Activated naive CD8-positive, alpha-beta T cell treated with anti-CD3 and anti-CD28 coated beads, Interleukin-2, amount 50 U/mL, for 24 hours (primary cell): ENCODE measurements at places on chromosomes 5 and 9.

DNA sequence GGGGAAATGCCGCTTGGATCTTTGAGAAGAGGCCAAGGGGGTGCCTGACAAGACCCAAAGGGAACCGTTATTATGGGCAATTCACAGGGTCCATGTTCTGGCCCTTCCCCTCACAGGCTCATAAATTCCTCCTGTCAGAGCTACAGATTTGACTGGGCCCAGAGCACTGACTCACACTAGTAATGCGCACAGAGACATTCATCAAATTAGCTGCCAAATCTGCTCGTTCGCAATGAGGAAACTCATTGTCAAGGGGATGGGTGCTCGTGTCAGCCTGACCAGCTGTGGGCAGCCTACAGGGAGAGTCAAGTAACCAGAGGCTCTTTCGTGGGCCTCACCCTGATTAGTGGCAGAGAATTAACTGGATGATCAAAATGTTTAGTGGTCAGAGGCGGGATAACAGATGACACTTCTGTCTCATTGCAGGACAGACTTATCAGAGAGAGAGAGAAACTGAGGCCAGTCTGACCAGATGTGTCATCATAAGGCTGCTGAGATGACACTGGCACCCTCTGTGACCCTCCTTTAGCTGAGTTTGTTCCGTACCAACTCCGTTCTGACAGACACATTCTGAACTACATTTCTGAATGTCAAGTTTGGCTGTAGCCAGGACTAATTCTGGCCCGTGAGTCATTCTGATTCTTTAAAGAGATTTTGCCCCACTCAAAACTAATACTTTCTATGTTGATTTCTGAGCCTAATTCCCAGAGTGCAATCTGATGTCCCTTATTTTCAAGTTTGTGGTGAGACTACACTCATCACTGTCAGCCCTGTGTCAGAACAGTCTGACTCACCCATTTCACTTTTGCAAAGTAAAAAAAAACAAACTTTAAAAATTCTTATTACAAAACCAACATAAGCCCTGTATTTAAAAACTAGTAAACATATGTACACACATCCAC is 377.1 kb downstream of the ACTL7B start:
- H3K4me3 ChIP-seq, result no peak overlapping the region
- H3K36me3 ChIP-seq, result no peaks in the 10 kb centered on the region
- no peaks in the 10 kb centered on the region for H3K4me1 ChIP-seq
- DNase-seq, result no peak

- H3K27ac ChIP-seq, result peak overlapping the region; percentile 33
- H3K27me3 ChIP-seq, result no peaks in the 10 kb centered on the region
- H3K4me1 ChIP-seq, result peaks cover 29% of the 10 kb centered on the region
Observed at GRCh38 chr9:112094948-112095681, 80.0 kb downstream of the SUSD1 start.

DNA sequence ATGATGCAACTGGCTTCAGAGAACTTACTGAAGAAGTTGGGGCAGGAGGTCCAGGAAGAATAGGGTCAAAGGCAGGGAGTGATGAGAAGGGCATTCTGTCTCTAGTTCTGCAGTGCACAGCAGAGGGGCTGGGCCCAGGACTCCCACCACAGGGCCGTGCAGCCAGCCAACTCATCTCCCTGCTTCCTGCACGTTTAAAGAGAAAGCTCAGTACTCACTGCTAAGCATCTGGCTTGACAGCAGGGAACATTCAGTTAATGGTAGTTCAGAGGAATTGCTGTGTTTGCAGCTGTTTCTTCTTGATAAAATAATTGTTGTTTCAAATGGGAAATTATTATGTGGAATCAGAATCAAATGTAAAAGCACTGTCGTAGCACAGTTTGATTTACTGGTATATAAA is 25.6 kb upstream of the SCAMP1 start:
- DNase-seq, result no peak
- no peak overlapping the region for H3K4me3 ChIP-seq
- no peak overlapping the region for H3K27ac ChIP-seq
- peaks cover 18% of the 10 kb centered on the region for H3K27me3 ChIP-seq
- H3K4me1 ChIP-seq, result no peaks in the 10 kb centered on the region
- peaks cover 7% of the 10 kb centered on the region for H3K36me3 ChIP-seq

DNA sequence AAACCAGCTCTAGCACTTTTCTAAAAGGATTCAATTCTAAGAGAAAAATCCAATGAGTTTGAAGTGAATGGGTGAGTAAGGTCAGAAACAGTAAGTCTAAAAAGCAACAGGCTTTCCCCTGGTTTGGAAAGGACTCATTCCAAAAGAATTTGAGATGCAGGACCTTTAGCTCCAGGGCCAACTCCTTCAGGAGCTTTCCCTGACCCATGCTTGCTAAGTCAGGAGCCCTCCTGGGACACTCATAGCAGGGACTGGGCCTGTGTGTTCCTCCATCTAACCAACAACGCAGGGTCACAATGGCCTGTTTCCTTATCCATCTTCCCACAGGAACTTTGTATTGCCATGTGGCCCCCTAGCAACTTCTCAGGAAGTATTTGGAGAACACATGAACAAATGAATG is 198.8 kb downstream of the FRMD3 start:
- H3K4me3 ChIP-seq, result no peak overlapping the region
- no peak overlapping the region for H3K27ac ChIP-seq
- no peak for DNase-seq

DNA sequence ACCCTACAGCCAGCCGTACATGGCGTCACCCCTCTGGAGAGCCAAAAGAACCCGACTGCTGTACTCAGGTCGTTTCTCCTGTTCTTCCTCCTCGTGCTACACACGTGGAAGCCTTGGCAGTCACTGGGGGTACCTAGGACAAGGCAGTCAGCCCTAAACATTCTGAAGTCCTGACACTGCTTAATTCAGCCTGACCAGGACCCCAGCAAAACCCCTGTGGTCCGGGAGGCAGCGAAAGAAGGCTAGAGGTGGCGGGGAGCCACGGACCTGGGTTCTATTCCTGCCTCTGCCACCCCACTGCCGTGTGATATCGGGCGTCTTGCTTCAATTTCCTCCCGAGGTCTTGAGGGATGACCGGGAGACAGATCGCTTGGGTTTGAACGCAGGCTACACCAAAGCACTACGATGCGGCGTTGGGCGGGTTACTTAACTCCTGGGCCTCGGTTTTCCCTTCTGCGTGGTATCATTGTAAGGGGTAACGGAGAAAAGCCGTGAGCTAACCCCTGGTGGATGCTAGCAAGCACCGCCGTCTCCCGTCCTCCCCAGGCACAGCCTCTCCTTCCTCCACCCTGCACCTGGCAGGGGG is 429 bp upstream of the ARL10 start:
- no peak for DNase-seq
- peak overlapping the region; percentile 77 for H3K27ac ChIP-seq
- no peaks in the 10 kb centered on the region for H3K27me3 ChIP-seq
- peak overlapping the region; percentile 76 for H3K4me3 ChIP-seq

DNA sequence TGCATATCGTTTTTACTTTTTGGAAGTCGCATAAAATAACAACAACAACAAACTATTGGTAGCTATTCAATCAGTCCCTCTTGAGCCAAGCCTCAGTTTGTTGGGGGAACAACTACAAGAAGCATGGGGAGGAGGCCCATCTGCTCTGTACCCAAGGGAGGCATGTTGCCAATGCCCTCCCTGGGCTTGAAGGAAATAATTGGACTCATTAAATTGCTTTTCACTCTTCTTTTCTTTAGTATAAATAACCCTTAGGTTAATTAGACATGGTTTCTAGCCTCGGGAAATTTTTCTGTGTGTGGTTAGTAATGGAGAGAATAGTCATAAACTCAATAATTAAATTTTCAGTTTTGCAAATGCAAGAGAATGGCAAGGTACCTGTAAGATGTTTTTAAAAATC is 500.7 kb downstream of the TLE4 start:
- no peak overlapping the region for H3K27ac ChIP-seq
- H3K4me1 ChIP-seq, result peaks cover 18% of the 10 kb centered on the region
- no peak overlapping the region for H3K4me3 ChIP-seq
- peaks cover 6% of the 10 kb centered on the region for H3K27me3 ChIP-seq
- no peaks in the 10 kb centered on the region for H3K36me3 ChIP-seq

GRCh38 chr9:75084081-75084672 is 3.8 kb downstream of the NMRK1 start:
- H3K27ac ChIP-seq, result no peak overlapping the region
- peaks cover 10% of the 10 kb centered on the region for H3K36me3 ChIP-seq
- H3K4me3 ChIP-seq, result no peak overlapping the region
- peaks cover 42% of the 10 kb centered on the region for H3K4me1 ChIP-seq
- H3K27me3 ChIP-seq, result no peaks in the 10 kb centered on the region

GRCh38 chr5:6715758-6716628 is 2.8 kb downstream of the TENT4A start:
- peak overlapping the region; percentile 88 for H3K4me3 ChIP-seq
- no peaks in the 10 kb centered on the region for H3K27me3 ChIP-seq
- H3K27ac ChIP-seq, result peak overlapping the region; percentile 69
- H3K36me3 ChIP-seq, result peaks cover 37% of the 10 kb centered on the region

DNA sequence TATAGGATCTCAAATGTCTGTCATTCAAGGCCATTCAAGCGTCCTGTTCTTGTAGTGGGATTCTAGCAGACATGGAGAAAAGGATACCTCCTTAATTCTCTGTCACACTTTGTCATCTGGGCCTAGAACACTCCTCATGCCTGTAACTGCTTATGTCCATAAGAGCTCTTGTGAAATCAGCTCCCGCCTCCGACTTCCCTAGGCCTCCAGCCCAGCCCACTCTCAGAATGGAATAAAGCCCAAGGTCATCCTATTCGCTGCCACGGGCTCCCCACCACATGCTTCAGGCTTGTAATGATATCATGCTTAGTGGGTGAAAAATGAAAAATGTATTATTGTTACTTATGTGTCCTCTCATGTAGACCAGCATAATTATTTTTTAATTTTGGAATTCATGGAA is 632.5 kb downstream of the ISL1 start:
- H3K36me3 ChIP-seq, result no peaks in the 10 kb centered on the region
- no peak for DNase-seq
- H3K4me3 ChIP-seq, result no peak overlapping the region
- H3K27me3 ChIP-seq, result no peaks in the 10 kb centered on the region
- no peaks in the 10 kb centered on the region for H3K4me1 ChIP-seq
- H3K27ac ChIP-seq, result no peak overlapping the region

DNA sequence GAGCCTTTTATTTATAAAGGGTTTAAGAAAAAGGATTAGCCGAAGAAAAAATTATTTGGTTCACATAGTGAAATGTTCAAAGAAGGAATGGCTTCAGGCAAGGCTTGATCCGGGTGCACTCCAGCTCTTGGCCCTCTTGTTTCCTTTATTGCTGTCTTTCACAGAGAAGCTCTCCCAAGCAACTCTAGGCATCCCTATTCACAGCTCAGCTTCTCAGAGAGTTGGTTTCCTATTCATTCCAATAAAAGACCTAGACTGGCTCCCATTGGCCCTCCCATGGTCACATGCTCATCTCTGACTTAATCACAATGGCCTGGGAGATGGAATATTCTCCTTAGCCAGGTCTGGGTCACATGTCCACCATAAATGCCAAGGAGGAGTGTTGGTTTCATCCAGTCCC is 9.4 kb upstream of the FGFR4 start:
- no peak overlapping the region for H3K27ac ChIP-seq
- peaks cover 8% of the 10 kb centered on the region for H3K36me3 ChIP-seq
- H3K4me3 ChIP-seq, result no peak overlapping the region
- H3K4me1 ChIP-seq, result no peaks in the 10 kb centered on the region
- no peak for DNase-seq
- H3K27me3 ChIP-seq, result no peaks in the 10 kb centered on the region

- DNase-seq, result peak; percentile 75
- H3K36me3 ChIP-seq, result no peaks in the 10 kb centered on the region
- H3K27ac ChIP-seq, result peak overlapping the region; percentile 50
- peaks cover 78% of the 10 kb centered on the region for H3K27me3 ChIP-seq
- H3K4me1 ChIP-seq, result peaks cover 41% of the 10 kb centered on the region
- H3K4me3 ChIP-seq, result peak overlapping the region; percentile 90
Observed at GRCh38 chr5:111072949-111073682, 1.6 kb downstream of the TSLP start.

GRCh38 chr5:127856292-127856691 is 153.1 kb downstream of the CCDC192 start:
- DNase-seq, result no peak
- H3K36me3 ChIP-seq, result no peaks in the 10 kb centered on the region
- H3K27me3 ChIP-seq, result peaks cover 8% of the 10 kb centered on the region
- no peaks in the 10 kb centered on the region for H3K4me1 ChIP-seq
- no peak overlapping the region for H3K27ac ChIP-seq

- H3K27me3 ChIP-seq, result no peaks in the 10 kb centered on the region
- no peak for DNase-seq
- no peak overlapping the region for H3K4me3 ChIP-seq
- H3K27ac ChIP-seq, result no peak overlapping the region
Observed at GRCh38 chr5:172553903-172554302, 87.2 kb upstream of the NEURL1B start.

- H3K27ac ChIP-seq, result no peak overlapping the region
- peaks cover 36% of the 10 kb centered on the region for H3K36me3 ChIP-seq
- H3K4me1 ChIP-seq, result peaks cover 30% of the 10 kb centered on the region
- H3K4me3 ChIP-seq, result no peak overlapping the region
- DNase-seq, result no peak
Observed at GRCh38 chr9:128104171-128104618, 23.3 kb downstream of the PTGES2 start.

- DNase-seq, result no peak
- H3K27me3 ChIP-seq, result no peaks in the 10 kb centered on the region
- H3K36me3 ChIP-seq, result no peaks in the 10 kb centered on the region
- H3K4me1 ChIP-seq, result no peaks in the 10 kb centered on the region
- no peak overlapping the region for H3K4me3 ChIP-seq
Observed at GRCh38 chr5:52867809-52868208, 80.1 kb downstream of the ITGA1 start.

- H3K27me3 ChIP-seq, result no peaks in the 10 kb centered on the region
- DNase-seq, result no peak
- no peaks in the 10 kb centered on the region for H3K4me1 ChIP-seq
- H3K36me3 ChIP-seq, result no peaks in the 10 kb centered on the region
Observed at GRCh38 chr9:24144796-24145195, 318.8 kb upstream of the ELAVL2 start.

- H3K4me1 ChIP-seq, result no peaks in the 10 kb centered on the region
- H3K36me3 ChIP-seq, result no peaks in the 10 kb centered on the region
- no peaks in the 10 kb centered on the region for H3K27me3 ChIP-seq
- H3K4me3 ChIP-seq, result no peak overlapping the region
- no peak for DNase-seq
Observed at GRCh38 chr9:134413112-134413715, 87.0 kb downstream of the RXRA start.
